Kidney (tissue), 22 donors: ENCODE measurements at places on chromosomes 1 and 21. TPM values are rescaled to one million over a fixed set of nuclear protein-coding genes. Genes with fewer than 3 reads are reported as not detected.
A peak's percentile ranks its signal among the peaks of the same experiment; 100 is the strongest.

ATP1A2 gene
- total RNA-seq, result 4.1 TPM

- H3K27ac ChIP-seq, result no peak overlapping the region
- no peak for DNase-seq
Observed at GRCh38 chr1:20494609-20495311, 8.8 kb upstream of the CAMK2N1 start.

- no peak overlapping the region for H3K4me3 ChIP-seq
- no peak overlapping the region for H3K27ac ChIP-seq
- H3K4me1 ChIP-seq, result peaks cover 3% of the 10 kb centered on the region
Observed at GRCh38 chr1:31040038-31040437, 25.5 kb downstream of the PUM1 start.

DNA sequence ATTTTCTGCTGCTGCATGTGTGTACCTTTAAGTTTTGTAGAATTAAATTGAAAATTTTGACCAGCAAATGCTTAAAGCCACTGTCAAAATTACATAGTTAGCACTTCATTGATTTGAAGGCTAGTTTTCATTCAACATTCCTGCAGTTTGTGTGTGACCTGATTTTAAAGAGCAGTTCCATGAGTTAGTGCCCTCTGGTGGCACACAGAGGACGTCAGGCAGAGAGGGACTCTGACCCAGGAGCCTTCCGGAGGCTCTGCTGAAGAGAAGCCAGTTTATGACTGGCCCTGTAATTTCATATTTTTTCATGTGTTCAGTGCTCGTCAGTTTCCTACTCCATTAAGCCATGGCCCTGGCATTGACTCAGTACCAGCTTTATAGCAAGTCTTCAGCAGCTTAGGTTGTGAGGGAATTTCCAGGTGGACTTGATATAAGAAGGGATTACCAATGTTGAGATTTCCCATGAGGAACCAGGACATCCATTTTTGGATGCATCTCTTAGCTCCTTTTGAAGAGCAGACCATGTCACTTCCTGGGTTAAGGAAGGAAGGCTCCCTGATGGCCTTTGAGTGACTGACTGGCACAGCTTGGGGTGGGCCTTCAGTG, 104.7 kb downstream of the CAMTA1 start:
- DNase-seq, result no peak
- H3K4me3 ChIP-seq, result no peak overlapping the region
- H3K27me3 ChIP-seq, result no peaks in the 10 kb centered on the region
- no peaks in the 10 kb centered on the region for H3K4me1 ChIP-seq
- no peaks in the 10 kb centered on the region for H3K36me3 ChIP-seq

GPR61 gene
- not detected for total RNA-seq

- peaks cover 3% of the 10 kb centered on the region for H3K36me3 ChIP-seq
- peaks cover under 1% of the 10 kb centered on the region for H3K4me1 ChIP-seq
- H3K27ac ChIP-seq, result no peak overlapping the region
Observed at GRCh38 chr1:54872036-54872331, 15.0 kb downstream of the DHCR24 start.

DNA sequence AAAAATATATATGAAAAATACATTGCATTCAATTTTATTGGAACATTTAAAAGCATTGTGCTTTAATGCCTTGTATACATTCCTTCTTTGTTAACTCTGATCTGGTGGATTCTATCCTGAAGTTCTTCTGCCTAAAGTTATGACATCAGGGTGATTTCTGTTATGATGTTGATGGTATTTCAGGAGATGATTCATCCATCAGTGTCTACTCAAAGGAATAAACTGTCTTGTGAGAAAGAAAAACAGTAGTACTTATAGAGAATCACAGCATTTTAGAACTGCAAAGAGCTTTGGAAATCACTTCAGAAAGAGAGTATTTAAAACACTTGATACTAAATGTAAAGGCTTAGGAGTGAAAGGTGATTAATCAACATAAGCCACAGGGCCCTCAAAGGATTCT, 155.7 kb downstream of the PTPRC start:
- H3K36me3 ChIP-seq, result no peaks in the 10 kb centered on the region
- no peak overlapping the region for H3K4me3 ChIP-seq
- no peaks in the 10 kb centered on the region for H3K4me1 ChIP-seq
- no peak for DNase-seq
- H3K27me3 ChIP-seq, result no peaks in the 10 kb centered on the region
- H3K27ac ChIP-seq, result no peak overlapping the region

- H3K27ac ChIP-seq, result no peak overlapping the region
- no peak overlapping the region for H3K4me3 ChIP-seq
- H3K4me1 ChIP-seq, result no peaks in the 10 kb centered on the region
- no peaks in the 10 kb centered on the region for H3K27me3 ChIP-seq
Observed at GRCh38 chr1:18739897-18740296, 109.3 kb downstream of the PAX7 start.

DNA sequence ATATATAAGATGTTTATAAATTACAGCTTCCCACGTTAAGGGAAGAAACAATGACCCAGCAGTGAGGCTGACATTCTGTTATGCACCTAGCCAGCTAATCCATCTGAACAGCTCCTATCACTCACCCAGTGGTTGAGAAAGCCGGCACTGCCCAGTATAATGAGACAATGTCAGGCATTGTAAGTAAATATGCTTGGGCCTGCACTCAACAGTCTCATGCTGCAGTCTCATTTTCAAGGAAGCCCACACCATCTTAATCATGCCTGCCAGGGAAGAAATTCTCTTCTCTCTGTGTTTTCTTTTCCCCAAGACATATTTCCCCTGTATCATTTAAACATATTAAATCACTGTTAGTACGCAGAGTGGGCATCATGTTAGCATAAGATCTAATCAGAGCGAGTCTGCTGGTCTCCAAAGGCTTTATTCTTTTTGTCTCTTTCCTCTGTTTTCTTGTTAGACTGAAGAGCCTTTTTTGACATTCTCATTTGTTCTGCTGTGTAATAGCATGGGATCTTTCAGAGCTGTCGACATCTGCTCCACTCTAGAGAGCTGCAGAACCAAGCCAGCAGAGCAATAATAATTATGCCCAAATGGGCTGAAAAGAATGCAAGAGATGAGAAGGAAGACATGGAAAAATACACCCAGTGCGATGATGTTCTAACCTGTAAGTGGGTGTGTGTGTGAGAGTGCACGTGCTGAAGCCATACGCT, 67.6 kb upstream of the SLC22A15 start:
- H3K4me3 ChIP-seq, result no peak overlapping the region
- H3K36me3 ChIP-seq, result no peaks in the 10 kb centered on the region
- H3K4me1 ChIP-seq, result no peaks in the 10 kb centered on the region
- no peaks in the 10 kb centered on the region for H3K27me3 ChIP-seq
- DNase-seq, result no peak

TP73 gene
- total RNA-seq, result 0.54 TPM

DNA sequence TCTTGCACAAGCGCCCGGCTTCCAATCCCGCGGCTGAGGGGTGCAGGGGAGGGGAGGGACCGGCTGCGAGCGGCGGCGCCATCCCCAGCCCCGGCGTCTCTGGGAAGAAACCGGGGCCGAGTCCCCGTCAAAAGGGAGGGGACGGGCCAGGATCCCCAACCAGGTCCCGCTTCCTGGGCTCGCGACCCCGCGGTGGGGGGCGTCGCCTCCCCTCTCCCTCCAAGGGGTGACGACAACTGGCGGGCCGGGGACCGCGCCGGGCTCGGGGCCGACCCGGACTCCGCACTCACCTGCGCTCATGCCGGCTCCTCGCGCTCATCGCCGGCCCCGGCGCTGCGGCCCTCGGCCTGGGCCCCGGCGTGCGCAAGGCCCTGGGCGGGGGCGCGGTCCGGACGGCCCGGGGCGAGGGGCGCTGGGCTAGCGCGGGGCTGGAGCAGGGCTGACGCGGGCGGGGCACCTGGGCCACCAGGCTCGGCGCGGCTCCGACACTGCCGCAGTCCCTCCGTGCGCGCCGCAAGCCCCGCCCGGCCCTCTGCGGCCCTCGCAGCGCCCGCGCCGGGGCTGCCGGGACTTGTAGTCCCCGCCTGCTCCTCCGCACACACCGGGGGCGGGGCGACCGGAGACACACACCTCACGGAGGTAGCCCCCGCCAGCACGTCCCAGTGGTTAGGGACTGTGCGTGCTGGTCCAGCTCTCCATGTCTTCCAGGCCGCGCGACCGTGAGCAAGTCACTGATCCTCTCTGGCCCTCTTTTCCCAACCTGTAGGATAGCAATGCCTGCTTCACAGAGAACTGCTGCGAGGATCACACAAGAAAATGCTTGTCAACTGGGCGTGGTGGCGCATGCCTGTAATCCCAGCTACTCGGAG, at the start of gene ATP13A2:
ATP13A2 (minus strand) TSS at position 490 of the 869 bp plus-strand sequence; CDS start at position 300, 190 bp downstream.
- DNase-seq, result peak; percentile 90
- no peaks in the 10 kb centered on the region for H3K4me1 ChIP-seq
- no peaks in the 10 kb centered on the region for H3K36me3 ChIP-seq
- H3K27ac ChIP-seq, result no peak within 1 kb of the TSS
- no peaks in the 10 kb centered on the region for H3K27me3 ChIP-seq

RHEX gene
- 39.5 TPM for total RNA-seq

PROK1 gene
- total RNA-seq, result not detected

DNA sequence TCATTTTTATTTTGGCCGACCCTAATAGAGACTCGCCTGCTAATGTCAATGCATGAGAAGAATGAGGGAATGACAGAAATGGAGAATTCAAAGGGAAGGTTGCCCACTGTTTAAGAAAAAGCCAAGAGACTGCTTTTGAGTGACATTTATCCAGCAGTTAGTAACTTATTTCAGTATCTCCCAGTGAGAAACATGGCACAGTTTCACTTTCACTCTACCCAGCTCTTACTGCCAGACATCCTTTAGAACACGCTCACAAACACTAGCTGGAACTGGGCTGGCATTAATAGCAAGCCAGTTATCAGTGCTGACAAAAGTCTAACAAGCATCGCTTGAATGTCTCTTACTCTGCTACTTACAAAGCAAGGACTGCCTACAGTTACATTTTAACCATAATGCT, 8.5 kb downstream of the GGPS1 start:
- no peaks in the 10 kb centered on the region for H3K27me3 ChIP-seq
- H3K4me1 ChIP-seq, result peaks cover 1% of the 10 kb centered on the region
- DNase-seq, result no peak
- H3K4me3 ChIP-seq, result no peak overlapping the region

DNA sequence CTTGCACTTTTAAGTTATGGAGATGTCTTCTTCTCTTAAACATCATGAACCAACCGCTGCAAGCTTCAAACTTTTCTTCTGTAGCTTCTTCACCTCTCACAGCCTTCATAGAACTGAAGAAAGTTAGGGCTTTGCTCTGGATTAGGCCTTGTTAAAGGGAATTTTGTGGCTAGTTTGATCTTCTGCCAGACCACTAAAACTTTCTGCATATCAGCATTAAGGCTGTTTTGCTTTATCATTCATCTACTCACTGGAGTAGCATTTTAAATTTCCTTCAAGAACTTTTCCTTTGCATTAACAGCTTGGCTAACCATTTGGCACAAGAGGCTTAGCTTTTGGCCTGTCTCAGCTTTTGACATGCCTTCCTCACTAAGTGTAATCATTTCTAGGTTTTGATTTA, 43.0 kb upstream of the RGL1 start:
- H3K27ac ChIP-seq, result no peak overlapping the region
- H3K27me3 ChIP-seq, result no peaks in the 10 kb centered on the region
- H3K36me3 ChIP-seq, result no peaks in the 10 kb centered on the region

- no peaks in the 10 kb centered on the region for H3K36me3 ChIP-seq
- peak; percentile 25 for DNase-seq
- H3K27me3 ChIP-seq, result no peaks in the 10 kb centered on the region
Observed at GRCh38 chr1:96474985-96475743, 246.4 kb upstream of the PTBP2 start.

GRCh38 chr1:160429702-160430535, 29.6 kb downstream of the VANGL2 start:
- H3K4me1 ChIP-seq, result no peaks in the 10 kb centered on the region
- H3K4me3 ChIP-seq, result no peak overlapping the region
- no peaks in the 10 kb centered on the region for H3K27me3 ChIP-seq
- H3K36me3 ChIP-seq, result no peaks in the 10 kb centered on the region
- DNase-seq, result no peak

- no peak overlapping the region for H3K4me3 ChIP-seq
- no peaks in the 10 kb centered on the region for H3K27me3 ChIP-seq
- peak overlapping the region; percentile 59 for H3K27ac ChIP-seq
- no peaks in the 10 kb centered on the region for H3K36me3 ChIP-seq
- H3K4me1 ChIP-seq, result peaks cover 30% of the 10 kb centered on the region
- no peak for DNase-seq
Observed at GRCh38 chr1:23122796-23123195, 45.9 kb downstream of the LUZP1 start.

DNA sequence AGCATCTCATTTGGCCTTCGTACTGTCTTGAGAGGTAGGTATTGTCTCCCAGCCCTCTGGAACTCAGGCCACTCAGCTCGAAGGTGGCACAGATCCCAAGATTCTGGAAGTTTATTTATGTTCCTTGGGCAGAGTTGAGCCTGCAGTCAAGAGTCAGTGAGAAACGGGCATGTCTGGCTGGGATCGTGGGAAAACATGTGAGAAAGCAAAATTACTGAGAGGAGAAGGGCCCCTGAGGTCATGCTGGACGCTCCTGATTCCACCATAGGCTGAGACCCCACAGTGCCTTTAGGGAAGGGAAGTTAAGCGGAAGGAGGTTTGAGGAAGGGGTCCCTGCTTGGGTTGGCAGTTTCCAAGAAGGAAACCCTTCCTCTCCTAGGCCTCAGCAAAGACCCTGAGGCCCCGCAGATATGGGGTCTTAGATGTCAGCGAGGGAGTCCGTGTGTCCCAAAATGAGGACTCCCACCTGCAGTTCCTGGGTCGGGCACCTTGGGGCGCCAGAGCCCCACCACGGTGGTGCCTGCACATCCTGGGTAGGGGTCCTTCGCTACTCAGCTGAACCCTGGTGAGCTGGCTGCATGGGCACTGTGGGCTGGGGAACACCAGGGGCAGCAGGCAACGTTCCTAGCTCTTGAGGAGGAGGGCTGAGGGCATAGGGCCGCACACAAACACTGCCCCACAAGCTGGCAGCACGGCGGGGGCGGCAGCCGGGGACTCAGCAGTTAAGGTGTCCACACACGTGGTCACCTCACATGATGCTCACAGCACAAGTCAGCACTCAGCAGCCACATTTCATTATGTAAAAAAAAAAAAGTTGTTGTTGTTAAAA, 12.3 kb upstream of the SEMA4A start:
- peaks cover 7% of the 10 kb centered on the region for H3K36me3 ChIP-seq
- no peaks in the 10 kb centered on the region for H3K27me3 ChIP-seq
- no peak overlapping the region for H3K4me3 ChIP-seq
- peaks cover 12% of the 10 kb centered on the region for H3K4me1 ChIP-seq
- peak overlapping the region; percentile 90 for H3K27ac ChIP-seq

MEGF6 gene
- 10.9 TPM for total RNA-seq

HAPLN2 gene
- 1.9 TPM for total RNA-seq

DNA sequence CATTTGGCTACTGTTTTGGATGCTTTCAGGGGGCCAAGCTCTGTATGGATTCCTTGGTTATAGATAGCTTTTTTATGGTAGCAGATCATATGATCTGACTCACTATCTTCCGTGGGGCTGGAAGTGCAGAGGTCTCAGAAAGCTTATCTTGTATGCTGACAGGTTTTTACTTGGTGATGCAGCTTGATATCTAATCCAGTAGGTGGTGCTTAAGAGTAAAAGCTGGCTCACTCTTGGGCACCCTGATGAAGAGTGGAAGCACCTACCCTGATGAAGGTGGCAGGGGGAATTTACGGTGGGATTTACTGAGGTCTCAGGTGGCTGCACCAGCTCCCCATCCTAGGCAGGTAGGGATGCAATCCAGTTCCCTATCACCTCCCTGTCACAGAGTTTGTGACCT, 151.2 kb downstream of the PTBP2 start:
- H3K4me3 ChIP-seq, result no peak overlapping the region
- no peaks in the 10 kb centered on the region for H3K36me3 ChIP-seq
- no peak overlapping the region for H3K27ac ChIP-seq
- no peaks in the 10 kb centered on the region for H3K4me1 ChIP-seq
- DNase-seq, result no peak
